Osteocyte (in vitro differentiated cells): ENCODE measurements at places on chromosomes 2 and 18. TPM values are rescaled to one million over a fixed set of nuclear protein-coding genes. Genes with fewer than 3 reads are reported as not detected.
A peak's percentile ranks its signal among the peaks of the same experiment; 100 is the strongest.

Gene GALNT3
- total RNA-seq, result 3.0 and 3.2 TPM in 2 replicates

Gene IL36B
- not detected in 2 replicates for total RNA-seq

Gene STRN
- total RNA-seq, result 27.0 and 27.2 TPM in 2 replicates

Gene HNMT
- 3.2 and 4.6 TPM in 2 replicates for total RNA-seq

DNA sequence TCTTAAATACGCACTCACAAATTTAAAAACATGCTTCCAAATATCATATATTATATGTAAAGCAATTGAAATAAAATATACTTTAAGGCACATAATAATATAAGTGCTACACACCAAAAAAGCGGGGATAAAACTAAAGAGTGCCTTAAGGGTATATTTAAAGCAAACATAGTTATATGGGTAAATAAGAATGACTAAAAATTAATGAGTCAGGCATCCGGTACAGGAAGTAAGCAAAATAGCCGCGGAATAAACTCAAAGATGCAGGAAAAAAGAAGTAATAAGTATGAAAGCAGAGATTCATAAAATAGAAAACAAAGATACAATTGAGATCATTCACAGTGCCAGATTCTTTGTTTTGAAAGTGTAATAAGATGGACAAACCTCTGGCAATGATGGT lies 503.5 kb upstream of the SOX11 start:
- DNase-seq, result no peak

- no peak for DNase-seq
Measured at GRCh38 chr2:178927173-178927572, 120.0 kb upstream of the TTN start.

DNA sequence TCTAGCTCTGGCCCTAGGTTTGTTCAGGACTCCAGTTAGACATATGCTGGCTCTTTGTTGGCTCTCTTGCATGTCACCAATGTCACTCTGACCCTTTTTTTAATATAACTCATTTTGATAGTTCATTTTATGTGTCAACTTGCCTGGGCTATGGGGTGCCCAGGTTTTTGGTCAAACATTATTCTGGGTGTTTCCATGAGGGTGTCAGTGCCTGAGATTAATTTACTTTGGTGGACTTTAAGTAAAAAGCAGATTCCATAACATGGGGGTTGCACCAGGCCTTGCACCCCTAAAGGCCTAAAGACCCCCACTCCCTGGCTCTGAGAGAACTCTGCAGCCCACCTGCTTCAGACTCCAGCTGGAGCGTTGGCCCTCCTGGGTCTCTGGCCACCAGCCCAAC lies 48.1 kb upstream of the SNTG2 start:
- DNase-seq, result peak; percentile 44

- peak; percentile 54 for DNase-seq
Measured at GRCh38 chr2:119487434-119488244, 36.6 kb downstream of the SCTR start.

DNA sequence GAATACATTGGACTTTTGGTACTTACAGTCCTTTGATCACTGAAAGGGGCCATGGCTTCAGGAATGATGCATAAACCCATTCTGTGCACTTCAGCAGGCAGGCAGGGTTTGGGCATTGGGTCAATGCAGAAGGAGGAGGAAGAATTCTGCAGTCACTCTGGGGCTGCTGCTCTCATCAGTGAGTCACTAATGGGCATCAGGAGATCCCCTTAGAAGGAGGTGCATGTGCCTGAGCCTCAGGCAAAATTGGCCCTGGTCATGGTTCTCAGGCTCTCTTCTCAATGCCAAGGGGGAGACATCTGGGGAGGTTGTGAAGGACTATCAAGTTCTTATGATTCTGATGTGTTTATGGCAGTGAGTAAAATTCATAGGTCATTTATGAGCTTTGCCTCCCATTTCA lies 52.0 kb upstream of the TNP1 start:
- no peak for DNase-seq

- DNase-seq, result no peak
Measured at GRCh38 chr2:230657906-230658305, 54.7 kb upstream of the CAB39 start.

- no peak for DNase-seq
Measured at GRCh38 chr2:112220831-112221230, 34.0 kb downstream of the ZC3H8 start.

- no peak for DNase-seq
Measured at GRCh38 chr18:54718408-54718773, 109.9 kb upstream of the RAB27B start.

GRCh38 chr2:192007581-192008228 lies 160.8 kb upstream of the CAVIN2 start:
- no peak for DNase-seq

DNA sequence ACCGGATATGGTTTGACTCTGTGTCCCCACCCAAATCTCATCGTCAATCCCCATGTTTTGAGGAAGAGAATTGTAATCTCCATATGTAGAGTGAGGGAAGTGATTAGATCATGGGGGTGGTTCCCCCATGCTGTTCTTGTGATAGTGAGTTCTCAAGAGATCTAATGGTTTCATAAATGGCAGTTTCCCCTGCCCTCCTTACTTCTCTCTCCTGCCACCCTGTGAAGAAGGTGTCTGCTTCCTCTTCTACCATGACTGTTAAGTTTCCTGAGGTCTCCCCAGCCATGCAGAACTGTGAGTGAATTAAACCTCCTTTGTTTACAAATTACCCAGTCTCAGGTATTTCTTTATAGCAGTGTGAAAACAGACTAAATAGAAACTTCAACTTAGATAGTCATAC lies 69.5 kb downstream of the SESTD1 start:
- DNase-seq, result no peak

DNA sequence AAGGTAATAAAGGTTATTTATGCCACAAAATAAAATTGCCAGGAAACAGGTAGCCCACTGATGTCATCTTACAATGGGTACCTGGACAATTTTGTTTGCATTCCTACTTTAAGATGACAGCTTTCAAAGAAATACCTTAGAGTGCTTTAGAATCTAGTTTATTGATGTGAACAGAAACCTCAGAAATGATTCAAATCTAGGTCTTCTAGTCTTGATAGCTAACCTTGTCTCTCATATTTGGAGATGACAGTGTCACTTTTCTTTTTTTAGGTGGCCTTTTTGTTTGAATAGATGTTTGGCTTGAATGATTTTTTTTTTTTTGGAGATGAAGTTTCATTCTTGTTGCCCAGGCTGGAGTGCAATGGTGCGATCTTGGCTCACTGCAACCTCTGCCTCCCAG lies 69.1 kb downstream of the PIK3C3 start:
- no peak for DNase-seq

DNA sequence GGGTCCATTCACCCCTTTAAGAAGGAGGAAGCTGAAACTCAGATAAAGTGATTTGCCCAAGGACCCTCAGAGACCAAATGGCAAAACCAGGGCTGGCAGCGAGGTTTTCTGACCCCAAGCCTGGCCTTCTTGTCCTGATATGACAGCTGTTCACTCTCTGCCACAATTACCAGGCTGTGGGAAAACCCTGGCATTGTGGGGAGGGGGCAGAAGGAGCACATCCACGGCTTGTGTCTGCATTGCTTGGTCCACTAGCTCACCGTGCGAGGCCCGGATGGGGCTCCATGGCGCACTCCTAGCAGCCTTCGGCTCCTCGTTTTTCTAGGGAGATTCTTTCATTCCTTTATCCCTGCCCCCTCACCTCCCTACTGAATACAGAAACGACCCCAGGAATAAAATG lies 143.4 kb upstream of the SIX2 start:
- DNase-seq, result no peak

- DNase-seq, result no peak
Measured at GRCh38 chr18:34802959-34803358, 92.9 kb downstream of the DTNA start.

- peak; percentile 59 for DNase-seq
Measured at GRCh38 chr2:236863729-236864126, 222.0 kb upstream of the COPS8 start.

GRCh38 chr2:73307720-73308119 lies 14.4 kb upstream of the EGR4 start:
- DNase-seq, result no peak

DNA sequence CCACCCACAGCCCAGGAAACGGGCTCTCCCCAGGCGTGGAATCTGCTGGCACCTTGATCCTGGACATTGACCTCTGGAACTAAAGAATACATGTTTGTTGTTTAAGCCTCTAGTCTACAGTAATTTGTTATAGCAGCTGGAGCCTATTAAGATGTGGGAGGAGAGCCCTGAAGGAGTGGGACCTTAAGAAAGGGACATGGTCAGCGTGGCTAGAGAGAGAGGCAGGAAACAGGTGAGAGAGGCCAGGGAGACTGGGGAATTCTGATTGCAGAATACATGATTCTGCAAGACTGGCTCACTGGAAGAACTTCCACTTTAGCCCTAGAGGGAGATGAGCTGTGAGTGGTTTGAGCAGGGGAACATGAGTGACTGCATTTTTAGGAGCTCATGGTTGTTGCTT lies 83.2 kb downstream of the CD8B2 start:
- DNase-seq, result no peak

GRCh38 chr2:137023205-137023604 lies 257.9 kb downstream of the THSD7B start:
- no peak for DNase-seq

- no peak for DNase-seq
Measured at GRCh38 chr2:27925766-27926472, 35.4 kb downstream of the BABAM2 start.

DNA sequence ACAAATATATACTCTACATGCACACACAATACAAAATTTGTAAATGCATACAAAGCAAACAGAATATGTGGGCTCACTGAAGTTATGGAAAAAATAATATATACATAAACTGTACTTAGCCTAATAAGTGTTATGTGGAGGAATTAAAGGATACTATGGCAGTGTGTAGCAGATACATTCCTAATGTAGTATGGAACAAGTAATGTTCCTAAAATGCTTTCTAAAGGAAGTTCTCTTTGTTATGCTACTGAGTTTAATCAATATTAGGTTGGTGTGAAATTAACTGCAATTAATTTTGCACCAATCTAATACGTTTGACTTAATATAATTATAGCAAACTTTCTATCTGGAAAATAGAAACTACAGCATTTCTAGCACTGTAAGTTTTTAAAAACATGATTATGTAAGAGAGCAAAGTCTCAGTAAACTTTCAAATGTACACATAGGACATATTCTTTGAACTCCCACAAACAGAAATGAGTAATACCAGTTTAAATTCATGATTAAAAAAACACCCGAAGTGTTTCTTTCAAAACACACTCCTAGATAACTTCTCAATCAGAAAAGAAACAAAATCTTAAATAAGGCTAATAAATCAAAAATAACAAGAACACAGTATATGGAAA lies 331.3 kb downstream of the LRRTM4 start:
- DNase-seq, result no peak

- no peak for DNase-seq
Measured at GRCh38 chr2:160379399-160379798, 114.2 kb downstream of the RBMS1 start.

DNA sequence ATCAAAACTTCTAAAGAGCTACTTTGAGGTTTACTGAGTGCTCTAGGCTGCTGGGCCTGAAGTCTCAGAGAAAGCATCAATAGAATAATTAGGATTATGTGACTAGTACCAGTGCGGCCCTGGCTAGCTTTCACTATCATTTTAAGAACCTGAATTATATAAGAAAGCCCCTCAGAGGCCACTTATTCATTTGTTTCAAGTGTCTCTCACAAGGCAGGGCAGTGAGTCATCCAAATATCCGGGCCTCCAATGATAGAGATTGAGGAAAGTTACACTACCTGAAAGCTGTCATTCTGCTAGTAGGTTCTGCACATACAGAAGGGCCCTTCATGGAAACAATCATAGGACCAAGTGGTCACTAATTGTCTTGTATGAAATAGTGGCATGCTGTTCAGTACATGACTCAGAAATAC lies 193.1 kb downstream of the L3MBTL4 start:
- DNase-seq, result no peak

GRCh38 chr18:22370414-22370813 lies 47.3 kb downstream of the CTAGE1 start:
- no peak for DNase-seq
